ENCODE measurements at places on chromosomes 6 and 20. TPM values are rescaled to one million over a fixed set of nuclear protein-coding genes. Genes with fewer than 3 reads are reported as not detected.

Gene DEFB119
- polyA plus RNA-seq: not detected

GRCh38 chr6:16494793-16495192, 256.4 kb downstream of the GMPR start:
- DNase-seq: no peak

- DNase-seq: no peak
Observed at GRCh38 chr20:25574411-25574810, 10.9 kb downstream of the NINL start.

DNA sequence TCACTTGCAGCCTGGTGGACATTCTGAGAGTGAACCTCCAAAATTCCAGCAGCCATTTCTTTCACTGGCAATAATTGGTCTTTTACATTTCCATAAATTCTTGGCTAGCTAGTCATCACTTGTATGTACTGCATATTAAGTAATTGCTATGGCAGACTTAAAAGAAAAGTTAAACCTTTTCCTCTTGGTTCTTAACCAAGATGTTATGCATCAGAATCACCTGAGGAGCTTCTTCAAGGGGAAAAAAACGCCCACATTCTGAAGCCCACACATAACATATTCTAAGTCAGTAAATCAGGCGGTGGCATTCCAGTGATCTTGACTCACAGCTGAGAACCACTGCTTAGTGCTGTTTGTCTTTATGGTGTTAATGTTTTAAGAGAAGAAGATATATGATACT, 37.0 kb downstream of the CDC40 start:
- DNase-seq: no peak

GRCh38 chr6:40669343-40669742, 82.2 kb upstream of the LRFN2 start:
- DNase-seq: no peak

Gene LY6G6D
- polyA plus RNA-seq: 0.76 TPM

DNA sequence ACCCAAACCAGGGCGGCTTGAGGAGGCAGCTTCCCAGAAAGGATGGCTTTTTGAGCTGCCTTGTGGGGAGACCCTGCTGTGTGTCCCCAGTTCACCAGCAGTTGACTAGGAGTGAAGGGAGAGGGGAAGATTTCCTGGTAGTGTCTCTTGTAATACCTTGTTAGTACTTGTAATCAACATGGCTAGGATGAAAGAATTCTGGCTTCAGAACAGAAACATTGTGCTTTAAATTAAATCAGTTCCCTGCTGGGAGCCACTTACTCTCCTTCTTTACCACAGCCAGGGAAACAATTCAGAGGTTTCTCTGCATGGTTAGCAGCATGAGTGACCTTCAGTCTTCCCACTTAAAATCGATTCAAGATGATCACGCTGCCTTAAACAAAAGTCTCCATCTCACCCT, 525.4 kb upstream of the ID4 start:
- no peak for DNase-seq

DNA sequence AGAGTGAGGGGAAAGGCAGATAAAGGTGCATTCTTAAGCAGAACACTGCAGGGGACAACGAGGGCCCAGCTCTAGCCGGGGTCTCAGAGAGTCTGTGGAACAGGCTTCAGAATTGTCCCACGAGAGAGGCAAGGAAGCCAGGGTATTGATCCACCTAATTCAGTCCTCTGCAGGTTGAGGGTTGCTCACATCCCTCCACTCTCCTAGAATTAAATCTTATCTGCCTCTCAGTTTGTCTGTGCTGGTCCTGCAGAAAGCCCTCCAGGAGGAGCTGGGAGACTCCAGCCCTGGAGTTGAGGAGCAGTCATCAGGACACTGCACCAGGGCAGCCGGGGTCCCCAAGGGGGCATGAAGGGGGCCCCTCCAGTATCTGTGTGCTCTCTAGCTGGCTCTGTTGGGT, 39.1 kb downstream of the SLC24A3 start:
- no peak for DNase-seq

Gene CLPSL1
- not detected for polyA plus RNA-seq

GRCh38 chr6:7261032-7261841, 51.8 kb downstream of the SSR1 start:
- peak; percentile 95 for DNase-seq

Gene CCHCR1
- polyA plus RNA-seq: 21.1 TPM

DNA sequence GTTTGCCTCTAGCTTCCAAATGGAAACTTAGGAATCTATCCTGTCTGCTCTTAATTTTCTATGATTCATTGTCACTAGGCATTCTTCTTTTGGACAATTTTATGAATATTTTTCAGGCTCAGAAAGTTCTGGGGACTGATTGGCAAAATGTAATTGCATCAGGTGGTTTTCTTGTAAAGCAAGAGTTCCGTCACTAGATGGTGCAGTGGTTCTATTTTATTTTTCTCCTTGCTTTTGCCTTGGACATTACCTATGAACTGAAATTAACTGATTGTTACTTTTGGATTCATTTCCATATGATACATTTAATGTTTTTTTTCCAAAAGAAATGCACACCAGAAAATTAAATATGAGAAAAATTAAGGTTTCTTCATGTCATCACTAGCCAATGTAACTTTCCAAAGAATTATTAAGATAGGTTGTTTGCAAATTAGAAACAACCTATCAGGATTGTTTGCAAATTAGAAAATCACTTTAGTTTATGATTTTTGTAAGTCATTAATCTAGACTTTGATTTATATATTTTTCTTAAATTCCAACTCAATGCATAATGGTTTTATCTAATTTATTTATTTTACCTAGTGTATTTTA, 48.0 kb downstream of the TMEM170B start:
- peak; percentile 64 for DNase-seq

- DNase-seq: peak; percentile 95
Observed at GRCh38 chr6:156687789-156688619, 89.2 kb upstream of the ARID1B start.

GRCh38 chr20:38108986-38109541, 56.0 kb downstream of the TGM2 start:
- DNase-seq: peak; percentile 98

Gene ARHGAP18
- 14.7 TPM for polyA plus RNA-seq

DNA sequence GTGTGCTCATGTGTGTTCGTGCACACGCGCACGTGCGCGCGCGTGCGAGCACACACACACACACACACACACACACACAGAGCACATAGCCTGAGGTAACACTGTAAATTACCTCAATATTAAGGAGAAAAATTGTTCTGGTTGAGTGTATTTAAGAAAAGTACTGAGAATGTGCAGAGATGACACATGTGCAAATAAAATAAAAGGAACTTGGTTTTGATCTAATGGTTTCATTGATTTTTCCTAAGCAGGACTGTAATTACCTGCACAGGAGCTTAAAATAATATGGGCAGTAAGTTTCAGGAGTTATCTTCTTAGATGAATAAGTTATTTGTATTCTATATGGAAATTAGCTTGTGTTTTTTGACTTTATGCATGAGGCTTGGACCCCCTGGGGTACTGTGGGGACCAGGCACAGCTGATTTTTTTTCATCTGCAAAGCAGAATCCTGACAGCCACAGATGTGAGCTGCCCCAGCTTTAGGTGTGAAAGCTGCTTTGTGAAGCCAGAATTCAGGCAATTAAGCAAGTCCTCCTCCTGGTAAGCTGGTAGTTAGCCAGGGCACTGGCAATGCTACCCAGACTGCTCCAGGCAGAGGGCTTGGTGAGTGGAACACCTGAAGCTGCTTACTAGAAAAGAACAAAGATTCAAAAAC, 1040.6 kb upstream of the CITED2 start:
- no peak for DNase-seq

DNA sequence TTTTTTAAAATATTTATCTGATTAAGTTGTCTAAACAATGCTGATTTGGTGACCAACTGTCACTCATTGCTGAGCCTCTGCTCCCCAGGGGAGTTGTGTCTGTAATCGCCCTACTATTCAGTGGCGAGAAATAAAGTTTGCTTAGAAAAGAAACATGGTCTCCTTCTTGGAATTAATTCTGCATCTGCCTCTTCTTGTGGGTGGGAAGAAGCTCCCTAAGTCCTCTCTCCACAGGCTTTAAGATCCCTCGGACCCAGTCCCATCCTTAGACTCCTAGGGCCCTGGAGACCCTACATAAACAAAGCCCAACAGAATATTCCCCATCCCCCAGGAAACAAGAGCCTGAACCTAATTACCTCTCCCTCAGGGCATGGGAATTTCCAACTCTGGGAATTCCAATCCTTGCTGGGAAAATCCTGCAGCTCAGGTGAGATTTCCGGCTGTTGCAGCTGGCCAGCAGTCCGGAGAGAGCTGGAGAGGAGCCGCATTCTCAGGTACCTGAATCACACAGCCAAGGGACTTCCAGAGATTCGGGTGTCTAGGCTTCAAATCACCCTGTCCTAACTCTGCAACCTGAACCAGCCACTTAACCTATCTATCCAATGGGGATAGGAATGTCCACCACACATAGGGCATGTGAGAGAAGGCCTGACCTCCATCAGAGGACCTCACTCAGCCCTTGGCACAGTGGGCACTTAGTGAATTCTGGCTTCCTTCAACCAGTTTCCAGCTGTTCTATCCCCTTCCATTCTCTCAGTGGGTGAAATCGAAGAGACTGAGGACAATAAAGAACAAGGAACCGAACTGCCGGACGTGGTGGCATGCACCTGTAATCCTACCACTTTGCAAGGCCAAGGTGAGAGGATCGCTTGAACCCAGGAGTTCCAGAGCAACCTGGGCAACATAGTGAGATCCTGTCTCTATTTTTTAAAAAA, 3.1 kb downstream of the TNF start:
- no peak for DNase-seq

Gene BPIFB3
- 0.08 TPM for polyA plus RNA-seq

- peak; percentile 32 for DNase-seq
Observed at GRCh38 chr6:166969390-166970002, 13.1 kb upstream of the RNASET2 start.

Gene RIPPLY2
- 0.05 TPM for polyA plus RNA-seq

GRCh38 chr20:2576317-2576727, 39.9 kb downstream of the TMC2 start:
- no peak for DNase-seq

DNA sequence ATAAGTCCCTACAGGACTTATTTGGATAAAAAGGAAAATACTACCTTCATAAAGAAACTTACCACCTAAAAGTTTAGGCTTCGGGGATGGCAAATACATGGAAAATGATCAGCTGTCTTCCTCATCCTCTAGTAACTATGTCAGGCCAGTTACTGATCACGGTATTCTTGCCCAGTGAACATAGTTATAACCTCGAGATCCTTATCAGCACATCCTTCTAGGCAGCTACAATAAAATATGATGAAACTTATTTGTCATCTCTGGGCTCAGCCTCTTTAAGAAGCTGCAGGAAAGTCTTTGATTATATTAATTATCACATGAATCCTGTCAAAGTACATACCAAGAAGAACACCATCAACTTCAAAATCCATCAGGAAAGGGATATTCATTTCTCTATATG, 41.8 kb downstream of the SF3B5 start:
- DNase-seq: no peak

GRCh38 chr20:31488115-31488514, 13.0 kb downstream of the REM1 start:
- DNase-seq: peak; percentile 60

DNA sequence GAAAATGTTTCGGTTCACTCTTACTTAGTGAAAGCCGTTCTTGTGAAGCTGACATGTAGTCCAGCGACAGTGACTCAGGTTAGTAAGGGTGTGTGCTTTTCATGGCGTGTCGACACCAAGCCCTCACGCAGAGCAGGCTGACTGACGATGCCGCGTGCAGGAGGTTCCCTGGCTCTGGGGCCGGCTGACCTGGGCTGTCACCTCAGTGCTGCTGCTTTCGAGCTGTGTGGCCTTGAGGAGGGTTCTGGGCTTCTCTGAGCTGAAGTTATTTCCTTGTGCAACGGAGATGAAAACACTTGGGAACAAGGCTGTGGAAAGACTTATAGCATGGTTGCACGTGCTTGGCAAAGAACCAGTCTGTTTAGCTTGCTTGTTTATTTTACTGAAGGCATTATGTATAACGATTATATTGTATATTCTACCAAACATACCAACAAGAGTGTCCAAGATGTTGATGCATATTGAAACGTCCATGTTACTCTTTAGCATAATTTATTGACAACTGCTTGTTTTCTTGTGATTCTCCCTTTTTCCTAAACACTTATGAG, 59.2 kb downstream of the PHACTR3 start:
- DNase-seq: peak; percentile 28

Gene RIPOR2
- polyA plus RNA-seq: 31.0 TPM

Gene LYRM2
- polyA plus RNA-seq: 26.5 TPM

Gene ARHGAP40
- not detected for polyA plus RNA-seq

Gene ID4
- polyA plus RNA-seq: 9.0 TPM

Gene OR12D3
- polyA plus RNA-seq: not detected

Gene LY86
- polyA plus RNA-seq: 2.0 TPM

Gene FOXP4
- 15.0 TPM for polyA plus RNA-seq

DNA sequence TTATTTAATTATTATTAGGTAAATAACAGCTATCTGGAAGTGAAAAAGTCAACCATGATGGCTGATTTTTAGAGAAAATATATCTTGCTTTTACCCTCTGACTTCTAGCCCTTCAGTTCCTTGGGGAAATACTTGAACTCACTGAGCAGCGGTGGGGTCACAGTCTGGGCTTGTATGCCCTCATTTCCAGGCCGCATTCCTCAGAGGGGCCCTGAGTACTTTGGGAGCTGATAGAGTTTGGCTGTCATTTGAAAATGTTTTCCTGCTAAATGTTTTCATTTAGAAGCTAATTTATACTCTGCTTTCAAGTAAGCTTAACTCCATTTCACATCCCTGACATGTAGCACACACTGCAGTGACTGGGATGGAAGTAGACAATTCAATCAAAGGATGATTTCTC, 1028.5 kb downstream of the KIF16B start:
- no peak for DNase-seq

Gene VAPB
- polyA plus RNA-seq: 54.0 TPM

Gene GMPR
- 56.1 TPM for polyA plus RNA-seq

- no peak for DNase-seq
Observed at GRCh38 chr6:107796156-107796555, 28.0 kb downstream of the SCML4 start.

- no peak for DNase-seq
Observed at GRCh38 chr20:20513720-20514119, 145.8 kb downstream of the INSM1 start.

Gene SLC13A3
- polyA plus RNA-seq: 3.3 TPM

GRCh38 chr6:139257821-139258398, 33.9 kb downstream of the TXLNB start:
- DNase-seq: no peak

DNA sequence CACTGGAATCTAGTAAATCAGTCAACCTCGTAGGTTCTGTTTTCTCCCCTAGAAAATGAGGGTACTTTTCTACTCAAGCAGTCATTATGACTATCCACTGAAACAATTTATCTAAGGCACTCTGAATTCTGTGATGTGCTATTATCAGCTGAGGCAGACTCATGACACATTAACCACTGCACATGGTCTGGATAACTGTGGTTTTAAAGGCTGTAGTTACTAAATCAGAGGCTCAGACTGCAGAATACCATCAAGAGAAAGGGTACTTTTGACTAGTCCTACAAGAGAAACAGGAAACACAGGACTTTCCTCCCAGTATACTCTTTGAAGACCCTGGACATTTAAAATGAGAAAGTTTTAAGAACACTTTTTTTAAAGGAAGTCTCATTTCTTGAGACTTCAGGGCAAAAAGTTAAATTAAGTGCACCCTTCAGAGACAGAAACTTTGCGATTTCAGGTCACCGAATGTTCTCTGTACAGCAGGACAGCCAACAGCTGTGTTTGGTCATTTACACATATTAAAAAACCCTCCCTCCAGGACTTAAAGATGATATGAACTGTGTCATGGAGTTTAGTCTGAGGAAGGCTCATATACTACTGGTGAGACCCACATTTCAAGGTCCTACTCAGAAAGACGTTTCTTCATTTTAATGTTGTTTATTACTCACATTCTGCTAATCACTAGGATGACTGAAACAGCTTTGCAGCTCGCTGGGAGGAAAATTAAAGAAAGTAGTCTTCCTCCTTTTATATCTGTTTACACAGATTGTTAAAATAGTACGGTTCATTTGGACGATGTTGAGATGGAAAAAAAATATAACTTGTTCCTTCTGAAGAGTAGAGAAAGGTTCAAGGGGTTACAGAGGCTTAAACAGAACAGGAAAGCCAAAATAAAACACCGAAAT, 19.9 kb downstream of the ATXN1 start:
- DNase-seq: no peak
